CD4-positive, alpha-beta T cell treated with Interleukin-10 for 1 hour (primary cell): ENCODE measurements at places on chromosomes 3 and 15.

GRCh38 chr3:129409541-129409940, 18.9 kb downstream of the EFCAB12 start:
- DNase-seq, result no peak

DNA sequence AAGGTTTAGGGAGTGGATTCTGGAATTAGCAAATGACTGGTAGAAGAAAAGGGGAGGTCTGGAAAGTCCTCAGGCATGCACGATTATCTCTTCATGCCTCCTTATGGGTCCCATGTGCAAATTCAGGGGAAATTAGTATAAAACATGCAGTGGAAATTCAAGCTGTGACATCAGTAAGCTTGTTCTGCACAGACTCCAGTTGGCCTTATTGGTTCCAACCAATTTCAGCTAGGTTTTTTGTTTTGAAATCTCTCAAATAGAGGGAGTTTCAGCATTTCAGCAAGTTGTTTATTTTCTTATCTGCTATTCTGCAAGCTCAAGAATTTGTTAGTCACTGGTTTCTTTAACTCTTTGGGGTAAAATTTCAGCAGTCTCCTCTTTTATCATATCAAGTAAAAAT, 774 bp upstream of the TMCO5A start:
- DNase-seq, result no peak

DNA sequence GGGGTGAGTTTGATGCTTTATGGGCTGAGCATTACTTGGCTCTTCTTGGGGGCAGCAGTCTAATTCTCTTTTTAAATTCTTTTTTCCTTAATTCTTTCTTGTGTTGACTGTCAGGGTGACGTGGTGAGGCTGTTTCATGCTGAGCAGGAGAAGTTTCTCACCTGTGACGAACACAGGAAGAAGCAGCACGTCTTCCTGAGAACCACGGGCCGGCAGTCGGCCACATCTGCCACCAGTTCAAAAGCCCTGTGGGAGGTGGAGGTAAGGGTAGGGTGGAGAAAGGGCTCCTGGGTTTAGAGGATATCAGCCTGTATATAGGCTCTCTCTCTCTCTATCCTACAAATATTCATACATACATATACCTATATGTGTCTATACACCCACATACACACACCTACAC, 152.3 kb downstream of the ITPR1 start:
- DNase-seq, result no peak

GRCh38 chr3:31561891-31562290, 29.2 kb downstream of the STT3B start:
- no peak for DNase-seq

DNA sequence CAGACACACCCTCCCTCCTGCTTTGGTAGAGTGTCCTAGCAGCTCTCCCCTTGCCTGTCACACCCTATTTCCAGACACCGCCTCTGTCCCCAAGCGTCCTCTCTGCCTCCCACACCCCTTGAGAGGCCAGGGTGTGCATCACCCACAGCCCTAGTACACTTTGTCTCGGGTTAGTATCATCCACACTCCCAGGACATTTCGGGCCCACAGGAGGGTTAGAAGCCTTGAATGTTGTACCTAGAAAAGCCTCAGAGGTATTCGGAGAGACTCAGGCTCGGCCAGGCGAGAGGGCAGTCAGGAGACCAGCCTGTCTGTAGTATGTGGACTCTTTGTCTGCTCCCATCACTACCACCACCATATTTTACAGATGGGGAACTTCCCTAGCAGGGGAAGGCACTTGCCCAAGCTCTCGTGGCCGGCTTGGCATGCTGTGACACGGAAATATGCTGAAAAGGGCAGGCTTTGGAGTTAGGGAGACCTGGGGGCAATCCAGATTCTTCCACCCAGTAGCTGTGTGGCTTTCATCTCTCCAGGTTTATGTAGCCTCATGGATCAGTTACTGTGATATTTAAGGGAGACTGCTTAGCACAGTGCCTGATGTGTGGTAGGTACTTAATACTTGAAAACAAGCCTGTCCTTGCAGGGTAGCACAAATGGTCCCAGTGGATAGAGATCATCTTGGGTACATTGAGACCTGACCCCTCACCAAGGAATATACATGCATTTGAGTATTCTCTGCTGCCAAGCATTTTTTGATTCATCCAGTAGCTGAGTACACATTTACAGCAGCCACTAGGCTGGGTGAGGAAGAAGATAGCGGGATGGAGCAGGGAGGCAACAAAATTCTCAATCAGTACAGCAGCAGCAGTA, 1.4 kb downstream of the TMEM43 start:
- DNase-seq, result no peak

GRCh38 chr3:171094411-171094810, 67.9 kb upstream of the SLC2A2 start:
- no peak for DNase-seq

DNA sequence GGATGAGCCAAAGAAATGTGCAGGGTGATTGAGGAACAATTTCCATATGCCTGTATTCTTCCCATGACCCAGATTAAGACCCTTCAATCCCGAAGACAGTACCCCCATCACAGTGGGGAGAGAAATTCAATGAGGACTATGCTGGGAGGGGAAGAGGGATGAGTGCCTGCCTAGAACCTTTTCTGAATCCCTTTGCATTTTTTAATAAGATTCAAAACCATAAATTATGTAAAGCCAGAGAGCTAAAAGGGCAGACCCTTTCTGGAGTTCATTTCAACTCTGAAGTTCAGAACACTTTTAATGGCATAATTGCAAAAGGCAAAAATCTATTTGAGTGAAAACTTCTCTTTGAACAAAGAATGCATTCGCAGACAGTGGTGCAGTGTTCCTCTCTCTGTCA, 529.5 kb downstream of the NTRK3 start:
- DNase-seq, result no peak

- DNase-seq, result no peak
Observed at GRCh38 chr3:175940243-175940642, 1081.1 kb downstream of the NAALADL2 start.

DNA sequence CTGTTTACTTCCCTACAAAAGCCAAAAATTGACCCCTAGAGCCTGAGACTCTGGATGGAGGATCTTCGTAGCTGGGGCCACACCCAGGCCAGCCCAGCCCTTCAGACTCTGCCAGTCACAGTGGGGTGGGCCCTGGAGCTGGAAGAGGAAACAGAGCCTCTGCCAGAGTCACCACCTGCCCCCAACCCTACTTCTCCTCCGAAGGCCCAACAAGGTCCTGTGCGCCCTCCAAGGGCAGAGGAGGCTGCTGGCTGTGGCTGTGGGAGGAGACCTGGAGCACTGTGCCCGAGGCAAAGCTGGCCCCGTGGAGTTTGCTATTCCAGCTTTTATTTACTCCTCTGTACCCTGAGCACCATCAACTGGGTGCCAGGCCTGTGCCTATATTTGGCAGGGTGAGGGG, 19.0 kb downstream of the CISH start:
- no peak for DNase-seq

GRCh38 chr15:101171954-101172353, 79.9 kb downstream of the CHSY1 start:
- no peak for DNase-seq

DNA sequence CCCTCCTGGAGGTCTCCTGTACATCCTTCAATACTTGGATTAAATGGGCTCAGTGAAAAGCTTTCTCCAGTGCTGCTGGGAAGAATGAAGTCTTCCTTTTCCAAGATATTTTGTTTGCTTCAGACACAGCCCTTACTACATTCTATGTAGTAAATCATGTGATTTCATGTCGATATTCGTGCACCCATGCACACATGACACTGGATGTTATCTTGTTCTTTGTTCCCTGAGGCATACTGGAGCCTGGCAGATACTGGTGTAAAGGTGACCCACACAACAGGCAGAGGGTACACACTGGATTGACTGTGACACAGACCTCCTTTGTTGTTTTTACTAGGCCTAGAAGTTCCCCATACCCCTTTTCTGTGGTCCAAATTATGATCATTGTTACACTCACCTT, 40.3 kb upstream of the ATP2C1 start:
- DNase-seq, result no peak

GRCh38 chr3:3625544-3626271, 173.5 kb upstream of the LRRN1 start:
- no peak for DNase-seq

DNA sequence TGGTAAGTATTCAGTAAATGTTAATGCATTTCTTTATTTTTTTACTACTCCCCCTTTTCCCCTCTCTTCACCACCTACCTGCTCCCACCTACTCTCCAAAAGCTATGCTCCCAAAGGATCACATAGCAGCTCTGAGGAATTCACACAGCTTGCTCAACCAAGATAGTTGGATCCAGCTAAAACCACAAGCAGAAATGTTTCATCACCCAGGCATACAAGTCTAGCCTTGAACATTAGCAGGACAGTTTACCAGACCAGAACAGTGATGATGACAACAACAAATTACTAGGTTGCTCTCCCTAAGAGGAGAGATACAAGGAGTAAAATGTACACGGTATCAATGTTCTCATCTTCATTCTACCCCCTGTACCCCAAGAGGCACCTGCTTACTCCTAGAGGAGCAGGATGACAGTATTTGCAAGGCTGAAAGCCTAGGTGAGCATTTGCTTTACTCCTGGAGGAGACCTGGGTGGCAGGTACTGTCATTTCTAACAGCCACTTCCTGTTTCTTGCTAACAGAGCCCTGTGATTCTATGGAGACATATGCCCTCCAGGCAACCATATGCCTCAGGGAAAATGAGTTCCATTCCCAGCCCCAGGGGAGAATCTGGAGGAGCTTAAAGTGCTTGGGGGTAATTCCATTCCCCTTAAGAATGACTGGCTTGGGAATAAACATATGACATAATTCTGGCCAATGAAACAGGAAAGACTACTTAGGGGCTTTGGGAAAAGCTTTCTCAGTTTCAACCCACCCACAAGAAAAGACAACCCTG, 237.5 kb downstream of the NTRK3 start:
- no peak for DNase-seq

- DNase-seq, result no peak
Observed at GRCh38 chr3:1623896-1624295, 474.8 kb upstream of the CNTN4 start.

- no peak for DNase-seq
Observed at GRCh38 chr3:151638555-151639417, 94.9 kb upstream of the AADACL2 start.

DNA sequence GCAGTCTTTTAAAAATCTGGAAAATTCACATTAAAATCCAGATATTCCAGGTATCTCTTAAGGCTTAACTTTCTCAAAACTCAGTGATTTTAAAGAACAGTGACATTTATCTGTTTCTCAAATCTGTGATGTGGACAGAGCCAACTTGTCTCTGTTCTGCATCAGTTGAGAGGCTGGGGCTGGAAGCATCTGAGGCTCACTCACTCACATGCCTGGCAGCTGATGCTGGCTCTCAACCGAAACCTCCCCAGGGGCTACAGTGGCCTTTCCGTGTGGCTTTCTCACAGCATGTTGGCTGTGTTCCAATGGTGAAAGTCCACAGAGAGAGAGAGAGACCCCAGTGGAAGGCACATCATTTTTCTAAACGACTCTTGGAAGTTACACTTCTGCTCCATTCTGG, 53.5 kb downstream of the CEMIP start:
- no peak for DNase-seq

GRCh38 chr3:111282024-111282423, 210.4 kb downstream of the NECTIN3 start:
- no peak for DNase-seq

DNA sequence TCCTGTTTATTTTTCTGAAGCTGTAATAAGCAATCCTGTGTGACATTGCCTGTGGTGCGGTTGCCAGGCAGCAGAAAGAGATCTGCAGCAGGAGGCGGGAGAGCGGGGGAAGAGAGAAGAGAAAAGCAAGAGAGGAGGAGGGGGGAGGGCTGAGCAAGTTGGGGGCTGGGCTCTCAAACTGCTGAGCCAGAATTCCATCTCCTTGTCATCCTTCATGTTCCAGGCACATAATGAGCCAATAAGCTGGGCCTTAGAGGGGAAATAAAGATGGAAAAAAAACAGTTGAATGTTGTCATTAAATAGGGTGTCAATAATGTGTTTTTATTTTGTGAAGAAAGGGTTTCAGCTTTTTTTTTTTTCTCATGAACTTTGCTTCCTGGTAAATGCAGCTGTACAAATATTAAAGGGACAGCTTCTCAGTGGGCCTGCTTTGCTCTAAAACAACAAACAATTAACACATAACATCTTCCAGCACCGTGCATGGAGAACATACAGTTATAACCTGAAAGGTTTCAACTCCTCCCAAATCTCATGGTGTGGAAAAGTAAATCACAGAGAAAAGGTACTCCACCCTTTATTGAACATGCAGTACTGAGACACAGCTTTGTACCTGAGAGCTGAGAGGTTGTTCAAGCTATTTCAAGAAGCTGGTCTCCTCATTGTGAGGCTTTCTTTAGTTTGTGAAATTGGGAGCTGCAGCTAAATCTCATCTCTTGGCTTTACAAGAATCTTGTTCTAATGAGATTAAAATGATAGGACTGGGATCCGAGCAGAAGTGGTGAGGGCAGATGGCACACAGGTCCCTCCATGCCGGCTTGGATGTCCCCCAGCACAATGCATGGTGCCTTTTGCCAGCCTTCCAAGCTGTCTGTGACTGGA, 451.1 kb upstream of the KCNMB2 start:
- DNase-seq, result peak; percentile 39

DNA sequence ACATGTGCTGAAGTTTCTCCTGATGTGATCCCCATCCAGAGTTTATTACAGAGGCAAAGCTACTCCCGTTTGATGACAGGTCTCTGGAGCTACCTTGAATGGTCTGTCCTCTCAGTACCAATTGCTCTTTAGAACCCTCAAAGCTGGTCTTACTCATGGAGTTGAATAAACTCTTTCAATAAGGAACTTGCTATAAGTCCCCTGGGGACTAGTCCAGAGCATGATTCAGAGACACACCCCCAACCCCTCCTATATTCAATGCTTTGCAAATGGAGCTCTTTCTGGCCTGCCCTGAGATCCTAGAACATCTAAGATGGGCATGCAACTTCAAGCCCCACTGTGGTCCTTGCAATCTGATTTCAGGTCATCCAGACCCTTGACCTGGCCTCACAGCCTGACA, 23.9 kb upstream of the TPM1 start:
- no peak for DNase-seq

DNA sequence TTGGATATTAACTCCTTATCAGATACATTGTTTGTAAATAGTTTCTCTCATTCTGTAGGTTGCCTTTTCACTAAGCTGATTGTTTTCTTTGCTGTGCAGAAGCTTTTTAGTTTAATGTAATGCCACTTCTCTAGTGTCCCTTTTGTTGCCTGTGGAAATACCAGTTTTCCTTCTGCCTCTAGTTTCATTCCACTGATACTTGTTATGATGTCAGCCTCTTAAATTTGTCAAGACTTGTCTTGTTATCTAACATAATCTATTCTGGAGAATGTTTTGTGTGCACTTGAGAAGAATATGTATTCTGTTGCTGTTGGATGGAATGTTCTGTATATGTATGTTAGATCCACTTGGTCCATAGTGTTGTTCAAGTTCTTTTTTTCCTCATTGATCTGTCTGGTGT, 18.0 kb upstream of the CEP152 start:
- DNase-seq, result no peak

- DNase-seq, result no peak
Observed at GRCh38 chr3:125511420-125512118, 8.4 kb downstream of the SNX4 start.

GRCh38 chr15:71330638-71331162, 215.4 kb downstream of the THSD4 start:
- no peak for DNase-seq

DNA sequence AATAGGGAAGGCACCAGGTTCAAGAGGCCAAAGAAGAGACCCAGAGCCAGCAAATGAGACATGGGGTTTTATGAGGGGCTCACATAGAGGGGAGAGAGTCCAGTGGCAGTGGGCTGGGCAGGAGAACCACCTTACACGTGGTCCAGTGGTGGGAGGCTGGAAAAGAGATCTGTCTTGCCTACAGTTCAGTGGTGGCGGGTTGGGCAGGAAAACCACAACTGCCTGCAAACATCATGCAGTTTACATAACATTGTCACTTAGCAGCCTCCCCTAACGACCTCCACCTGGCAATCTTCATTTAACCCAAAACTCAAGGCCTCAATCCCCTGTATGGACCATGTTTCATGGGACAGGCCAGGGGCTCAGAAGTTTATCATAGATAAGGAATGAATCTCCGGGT, 29.1 kb downstream of the CRYGS start:
- peak; percentile 55 for DNase-seq
